OCI-LY7 (cell line): ENCODE measurements at places on chromosomes 7 and 10. TPM values are rescaled to one million over a fixed set of nuclear protein-coding genes. Genes with fewer than 3 reads are reported as not detected.

The CLCN1 gene
- total RNA-seq, result not detected in 2 replicates

The CPA4 gene
- not detected in 2 replicates for total RNA-seq

The POT1 gene
- total RNA-seq, result 34.7 and 42.1 TPM in 2 replicates

The NOBOX gene
- total RNA-seq, result not detected in 2 replicates

The CACNB2 gene
- total RNA-seq, result not detected in 2 replicates

The GDF2 gene
- total RNA-seq, result not detected in 2 replicates

The INA gene
- not detected in 2 replicates for total RNA-seq

The KCNH2 gene
- 5.8 and 6.2 TPM in 2 replicates for total RNA-seq

The MYOZ1 gene
- total RNA-seq, result not detected in 2 replicates

The HTR5A gene
- total RNA-seq, result not detected in 2 replicates

The ACSL5 gene
- total RNA-seq, result 23.0 and 25.3 TPM in 2 replicates

The SP4 gene
- 17.0 and 18.9 TPM in 2 replicates for total RNA-seq

The NKX1-2 gene
- total RNA-seq, result not detected in 2 replicates

The NPY4R2 gene
- total RNA-seq, result not detected in 2 replicates

The GTF2IRD1 gene
- 29.7 and 34.3 TPM in 2 replicates for total RNA-seq

The TECPR1 gene
- total RNA-seq, result 36.4 and 38.1 TPM in 2 replicates

The AEBP1 gene
- 35.0 and 42.2 TPM in 2 replicates for total RNA-seq

The GIMAP6 gene
- total RNA-seq, result not detected in 2 replicates

The C10orf88 gene
- 9.4 and 11.9 TPM in 2 replicates for total RNA-seq

The WNT2 gene
- total RNA-seq, result not detected in 2 replicates

The TWIST1 gene
- total RNA-seq, result not detected in 2 replicates

The LBX1 gene
- not detected in 2 replicates for total RNA-seq

The GRID2IP gene
- total RNA-seq, result 0.32 and 0.41 TPM in 2 replicates

The AMZ1 gene
- 2.7 and 2.9 TPM in 2 replicates for total RNA-seq

The BUB3 gene
- total RNA-seq, result 312 and 335 TPM in 2 replicates

The PKD2L1 gene
- total RNA-seq, result 0.76 TPM in 1 of 2 replicates, not detected in the other

The NODAL gene
- not detected in 2 replicates for total RNA-seq

The CTBP2 gene
- total RNA-seq, result not detected in 2 replicates

The AKR1C4 gene
- total RNA-seq, result not detected in 2 replicates

The PNLIPRP3 gene
- not detected in 2 replicates for total RNA-seq

The TAS2R3 gene
- total RNA-seq, result 1.5 and 2.4 TPM in 2 replicates

The RET gene
- 0.06 TPM in 1 of 2 replicates, not detected in the other for total RNA-seq
